Osteoblast (primary cell): ENCODE measurements at places on chromosomes 12 and 14. TPM values are rescaled to one million over a fixed set of nuclear protein-coding genes. Genes with fewer than 3 reads are reported as not detected.

The PLCZ1 gene
- not detected in 2 replicates for total RNA-seq

DNA sequence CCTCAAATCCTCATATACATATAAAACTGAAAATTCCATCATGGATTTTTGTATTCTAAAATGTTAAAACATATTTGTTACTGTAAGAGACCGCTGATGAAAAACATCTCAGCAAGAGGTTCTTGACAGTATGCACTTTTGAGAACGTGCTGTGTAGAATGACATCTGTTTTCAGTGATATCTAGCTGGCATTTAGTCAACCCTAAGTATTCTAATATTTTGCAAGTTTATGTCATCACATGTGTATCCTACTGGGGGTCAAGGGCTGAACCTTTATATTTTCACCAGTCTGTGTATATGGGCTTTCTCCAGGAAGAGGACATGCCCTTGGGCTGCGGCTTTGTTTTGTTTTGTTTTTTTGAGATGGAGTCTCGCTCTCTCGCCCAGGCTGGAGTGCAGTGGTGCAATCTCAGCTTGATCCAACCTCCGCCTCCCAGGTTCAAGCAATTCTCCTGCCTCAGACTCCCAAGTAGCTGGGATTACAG lies 22.0 kb upstream of the YARS2 start:
- no peaks in the 10 kb centered on the region for H3K36me3 ChIP-seq
- no peaks in the 10 kb centered on the region for H3K4me1 ChIP-seq
- H3K27me3 ChIP-seq = no peaks in the 10 kb centered on the region
- no peak overlapping the region for H3K27ac ChIP-seq

- H3K4me3 ChIP-seq = no peak overlapping the region
- no peaks in the 10 kb centered on the region for H3K27me3 ChIP-seq
- no peak overlapping the region for H3K27ac ChIP-seq
- H3K4me1 ChIP-seq = peaks cover 9% of the 10 kb centered on the region
Observed at GRCh38 chr14:95464514-95464913, 51.9 kb downstream of the SYNE3 start.

- no peaks in the 10 kb centered on the region for H3K36me3 ChIP-seq
- H3K4me3 ChIP-seq = no peak overlapping the region
- H3K4me1 ChIP-seq = peaks cover under 1% of the 10 kb centered on the region
- H3K27me3 ChIP-seq = peaks cover 36% of the 10 kb centered on the region
- no peak overlapping the region for H3K27ac ChIP-seq
Observed at GRCh38 chr12:52515927-52516831, 4.0 kb downstream of the KRT5 start.

- peak; percentile 89 for DNase-seq
- H3K27ac ChIP-seq = no peak within 1 kb of the TSS
- no peaks in the 10 kb centered on the region for H3K36me3 ChIP-seq
- H3K27me3 ChIP-seq = peaks cover 50% of the 10 kb centered on the region
- peaks cover 5% of the 10 kb centered on the region for H3K4me1 ChIP-seq
Observed at GRCh38 chr12:6700646-6701051, at the start of gene PIANP. TSS of gene PIANP (minus strand) at chr12:6700815. CDS start at chr12:6698061, 2,754 bp downstream.

- H3K27me3 ChIP-seq = no peaks in the 10 kb centered on the region
- H3K4me3 ChIP-seq = peak overlapping the region; percentile 32
- H3K4me1 ChIP-seq = peaks cover 34% of the 10 kb centered on the region
- peaks cover 72% of the 10 kb centered on the region for H3K36me3 ChIP-seq
- H3K27ac ChIP-seq = peak overlapping the region; percentile 75
Observed at GRCh38 chr12:107748472-107748871, 12.5 kb downstream of the PRDM4 start.

The TAS2R31 gene
- 7.2 and 9.7 TPM in 2 replicates for total RNA-seq

The DBX2 gene
- not detected in 2 replicates for total RNA-seq

DNA sequence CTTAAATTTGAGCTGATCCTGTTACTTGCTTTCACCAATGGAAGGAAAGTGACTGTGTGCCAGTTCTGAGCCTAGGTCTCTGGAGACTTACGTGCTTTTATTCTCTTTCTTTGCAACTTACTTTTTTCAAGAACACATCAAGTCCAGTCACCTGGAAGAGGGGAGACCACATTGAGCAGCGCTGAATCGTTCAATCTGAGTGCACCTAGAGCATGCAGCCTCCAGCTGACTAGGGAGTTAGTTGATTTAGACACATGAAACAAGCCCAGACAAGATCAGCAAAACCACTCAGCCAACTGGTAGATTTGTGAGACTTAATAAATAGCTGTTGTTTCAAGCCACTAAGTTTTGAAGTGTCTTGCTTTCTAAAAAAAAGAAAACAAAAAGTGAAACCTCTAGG lies 1014.8 kb upstream of the FBXO33 start:
- no peaks in the 10 kb centered on the region for H3K27me3 ChIP-seq
- no peak overlapping the region for H3K4me3 ChIP-seq
- H3K36me3 ChIP-seq = no peaks in the 10 kb centered on the region

- H3K27me3 ChIP-seq = no peaks in the 10 kb centered on the region
- DNase-seq = no peak
- H3K36me3 ChIP-seq = no peaks in the 10 kb centered on the region
- no peak overlapping the region for H3K4me3 ChIP-seq
- H3K4me1 ChIP-seq = no peaks in the 10 kb centered on the region
- H3K27ac ChIP-seq = no peak overlapping the region
Observed at GRCh38 chr12:17016116-17016864, 410.3 kb upstream of the LMO3 start.

GRCh38 chr12:12890543-12891079 lies 751 bp upstream of the GPRC5A start:
- peaks cover 28% of the 10 kb centered on the region for H3K4me1 ChIP-seq
- DNase-seq = no peak
- no peaks in the 10 kb centered on the region for H3K27me3 ChIP-seq
- peak overlapping the region; percentile 99 for H3K27ac ChIP-seq
- H3K4me3 ChIP-seq = peak overlapping the region; percentile 80

DNA sequence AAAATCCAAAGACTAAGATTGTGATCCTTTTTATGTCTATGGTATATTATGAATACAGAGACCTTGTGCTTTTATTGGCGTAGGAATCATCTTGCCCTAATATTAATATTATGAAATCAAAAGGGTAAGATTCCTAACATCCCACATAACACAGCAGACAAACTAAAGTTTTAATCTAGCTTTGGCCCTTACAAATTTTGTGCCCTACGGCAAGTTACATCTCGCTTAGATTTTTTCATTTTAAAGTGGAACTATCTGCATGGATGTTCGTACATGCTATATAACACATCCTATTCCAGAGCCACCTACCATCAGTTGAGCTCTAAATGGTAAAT lies 217 bp upstream of the SMIM10L1 start:
- peak overlapping the region; percentile 91 for H3K27ac ChIP-seq
- H3K4me1 ChIP-seq = peaks cover 18% of the 10 kb centered on the region
- no peak for DNase-seq
- H3K27me3 ChIP-seq = no peaks in the 10 kb centered on the region

The PRORP gene
- total RNA-seq = 27.7 and 30.4 TPM in 2 replicates

DNA sequence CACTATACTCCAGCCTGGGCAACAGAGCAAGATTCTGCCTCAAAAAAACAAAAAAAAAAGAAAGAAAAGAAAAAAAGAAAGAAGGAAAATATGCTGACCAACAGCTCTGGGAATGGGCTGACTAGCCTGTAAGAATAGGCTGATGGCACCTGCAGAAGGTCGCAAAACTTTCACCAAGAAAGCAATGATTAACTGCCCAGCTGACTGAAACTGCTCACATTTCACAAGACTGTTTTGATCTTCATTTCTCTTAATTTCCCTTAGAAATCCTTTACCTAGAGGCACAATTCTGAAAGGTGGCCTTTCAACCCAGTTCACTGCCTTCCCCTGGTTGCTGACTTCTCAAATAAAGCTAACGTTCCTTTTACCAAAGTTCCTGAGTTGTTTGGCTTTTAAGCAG lies 12.4 kb downstream of the BEST3 start:
- no peak overlapping the region for H3K4me3 ChIP-seq
- H3K4me1 ChIP-seq = peaks cover 33% of the 10 kb centered on the region
- no peaks in the 10 kb centered on the region for H3K36me3 ChIP-seq
- no peak for DNase-seq

DNA sequence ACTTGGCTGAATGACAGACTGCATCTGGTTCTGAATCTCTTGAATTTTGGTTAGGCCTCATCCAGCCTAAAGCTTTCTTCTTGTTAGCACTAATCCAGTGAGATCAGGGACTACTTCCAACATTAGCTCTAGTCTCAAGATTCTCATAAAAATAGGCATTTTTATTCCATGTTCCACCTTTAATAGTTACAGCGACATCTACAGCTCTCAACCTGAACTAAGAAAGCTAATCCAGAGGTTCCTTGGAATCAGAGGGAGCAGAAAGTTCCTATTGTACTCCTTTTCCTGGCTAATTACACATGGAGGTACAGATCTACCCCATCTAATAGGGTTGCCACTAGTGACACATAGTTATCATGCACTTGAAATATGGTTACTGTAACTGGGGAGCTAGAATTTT lies 391.9 kb downstream of the RMST start:
- H3K27ac ChIP-seq = no peak overlapping the region
- no peaks in the 10 kb centered on the region for H3K4me1 ChIP-seq
- H3K4me3 ChIP-seq = no peak overlapping the region
- no peak for DNase-seq
- H3K36me3 ChIP-seq = no peaks in the 10 kb centered on the region

- peak overlapping the region; percentile 81 for H3K4me3 ChIP-seq
- peaks cover 11% of the 10 kb centered on the region for H3K36me3 ChIP-seq
- H3K4me1 ChIP-seq = peaks cover 29% of the 10 kb centered on the region
- DNase-seq = peak; percentile 87
- no peaks in the 10 kb centered on the region for H3K27me3 ChIP-seq
Observed at GRCh38 chr12:12726555-12727093, 9.5 kb downstream of the CDKN1B start.

- DNase-seq = peak; percentile 78
- no peaks in the 10 kb centered on the region for H3K27me3 ChIP-seq
- peaks cover 68% of the 10 kb centered on the region for H3K4me1 ChIP-seq
- H3K27ac ChIP-seq = peak overlapping the region; percentile 82
Observed at GRCh38 chr12:55718015-55718414, 2.2 kb downstream of the BLOC1S1 start.

The MORN3 gene
- 0.88 and 1.4 TPM in 2 replicates for total RNA-seq

- H3K4me1 ChIP-seq = no peaks in the 10 kb centered on the region
- H3K27me3 ChIP-seq = peaks cover 6% of the 10 kb centered on the region
- DNase-seq = no peak
- H3K27ac ChIP-seq = no peak overlapping the region
- H3K4me3 ChIP-seq = no peak overlapping the region
- no peaks in the 10 kb centered on the region for H3K36me3 ChIP-seq
Observed at GRCh38 chr14:23653051-23653450, 16.9 kb downstream of the DHRS2 start.

- H3K4me3 ChIP-seq = no peak overlapping the region
- peaks cover 5% of the 10 kb centered on the region for H3K27me3 ChIP-seq
- H3K36me3 ChIP-seq = no peaks in the 10 kb centered on the region
- no peaks in the 10 kb centered on the region for H3K4me1 ChIP-seq
- no peak overlapping the region for H3K27ac ChIP-seq
Observed at GRCh38 chr12:25894759-25895158, 63.7 kb upstream of the RASSF8 start.

The OR11H6 gene
- total RNA-seq = not detected in 2 replicates

GRCh38 chr12:8077207-8077606 lies 4.9 kb upstream of the NECAP1 start:
- peaks cover 13% of the 10 kb centered on the region for H3K4me1 ChIP-seq
- DNase-seq = no peak
- H3K4me3 ChIP-seq = no peak overlapping the region
- H3K27me3 ChIP-seq = no peaks in the 10 kb centered on the region
- no peak overlapping the region for H3K27ac ChIP-seq

The ZNF385A gene
- total RNA-seq = 0.72 and 0.88 TPM in 2 replicates

DNA sequence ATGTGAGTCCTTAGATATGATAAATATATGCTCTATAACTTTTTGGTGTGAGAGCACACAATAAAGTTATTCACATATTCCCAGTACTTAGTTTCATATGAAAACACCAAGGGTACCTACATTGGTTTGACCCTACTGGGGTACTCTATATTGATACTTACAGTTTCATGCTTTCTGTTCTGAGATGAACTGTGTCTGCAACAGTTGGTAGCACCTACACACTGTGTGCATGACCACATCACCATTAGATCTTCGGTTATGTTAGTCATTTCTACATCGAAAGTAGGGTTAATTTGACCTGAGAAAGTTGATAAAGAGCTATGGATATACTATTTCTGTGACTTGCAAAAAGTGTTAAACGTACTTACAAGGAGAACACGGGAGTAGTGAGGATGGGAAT lies 337.2 kb downstream of the NPAS3 start:
- H3K27ac ChIP-seq = no peak overlapping the region
- H3K36me3 ChIP-seq = no peaks in the 10 kb centered on the region
- H3K4me3 ChIP-seq = no peak overlapping the region
- no peak for DNase-seq
- no peaks in the 10 kb centered on the region for H3K4me1 ChIP-seq

GRCh38 chr12:63362166-63362565 lies 211.2 kb upstream of the AVPR1A start:
- H3K27ac ChIP-seq = no peak overlapping the region
- H3K27me3 ChIP-seq = no peaks in the 10 kb centered on the region
- no peaks in the 10 kb centered on the region for H3K36me3 ChIP-seq
- H3K4me3 ChIP-seq = no peak overlapping the region
- no peak for DNase-seq

- H3K27ac ChIP-seq = no peak overlapping the region
- DNase-seq = no peak
- H3K4me1 ChIP-seq = no peaks in the 10 kb centered on the region
- H3K4me3 ChIP-seq = no peak overlapping the region
- no peaks in the 10 kb centered on the region for H3K36me3 ChIP-seq
Observed at GRCh38 chr14:74309125-74310022, 6.6 kb upstream of the ABCD4 start.

DNA sequence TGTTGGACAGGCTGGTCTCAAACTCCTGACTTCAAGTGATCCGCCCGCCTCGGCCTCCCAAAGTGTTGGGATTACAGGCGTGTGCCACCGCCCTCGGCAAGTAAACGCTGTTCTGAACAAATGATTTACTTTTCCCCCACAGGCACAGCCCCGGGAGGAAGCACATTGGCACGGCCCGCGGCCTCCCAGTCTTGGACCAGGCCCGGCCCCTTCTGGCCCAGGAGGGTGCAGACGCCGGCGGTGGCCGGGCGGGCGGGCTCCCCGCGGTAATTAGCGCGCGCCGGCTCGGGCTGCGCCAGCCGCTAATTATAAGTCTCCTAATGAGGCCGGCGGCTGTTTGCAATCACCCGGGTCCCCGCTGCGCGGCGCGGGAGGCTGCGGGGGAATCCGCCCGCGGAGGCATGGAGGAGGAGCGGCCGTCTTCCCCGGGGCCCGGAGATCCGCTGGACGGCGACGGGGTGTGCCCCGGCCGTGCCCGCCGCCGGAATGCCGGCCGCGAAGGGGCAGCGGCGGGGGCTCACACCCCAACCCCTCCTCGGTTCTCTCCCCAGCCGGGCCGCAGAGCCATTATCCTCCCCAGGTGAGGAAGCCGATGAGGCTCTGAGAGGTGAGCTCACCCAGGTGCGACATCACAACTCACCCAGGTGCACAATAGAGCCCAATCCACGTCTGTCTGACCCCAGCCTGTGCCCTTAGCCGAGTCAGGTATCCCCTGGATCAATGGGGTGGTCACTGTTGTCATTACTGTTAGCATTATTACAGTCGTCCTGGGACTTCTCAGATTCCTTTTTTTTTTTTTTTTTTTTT lies 3.3 kb upstream of the POP5 start:
- H3K27me3 ChIP-seq = no peaks in the 10 kb centered on the region
- H3K4me1 ChIP-seq = peaks cover 18% of the 10 kb centered on the region
- peak; percentile 92 for DNase-seq
- peaks cover 2% of the 10 kb centered on the region for H3K36me3 ChIP-seq
- no peak overlapping the region for H3K27ac ChIP-seq
- H3K4me3 ChIP-seq = peak overlapping the region; percentile 67

The KRT84 gene
- not detected in 2 replicates for total RNA-seq

GRCh38 chr14:72701605-72702004 lies 192.3 kb downstream of the DPF3 start:
- H3K4me3 ChIP-seq = no peak overlapping the region
- H3K4me1 ChIP-seq = peaks cover 11% of the 10 kb centered on the region
- no peak overlapping the region for H3K27ac ChIP-seq
- DNase-seq = no peak
- no peaks in the 10 kb centered on the region for H3K36me3 ChIP-seq

The TTC9 gene
- total RNA-seq = 0.29 and 0.36 TPM in 2 replicates
